Stimulated activated CD4-positive, alpha-beta T cell treated with anti-CD3 and anti-CD28 coated beads, Interleukin-15, amount 100 ng/mL, for 24 hours (primary cell): ENCODE measurements at places on chromosomes 5 and 9.

DNA sequence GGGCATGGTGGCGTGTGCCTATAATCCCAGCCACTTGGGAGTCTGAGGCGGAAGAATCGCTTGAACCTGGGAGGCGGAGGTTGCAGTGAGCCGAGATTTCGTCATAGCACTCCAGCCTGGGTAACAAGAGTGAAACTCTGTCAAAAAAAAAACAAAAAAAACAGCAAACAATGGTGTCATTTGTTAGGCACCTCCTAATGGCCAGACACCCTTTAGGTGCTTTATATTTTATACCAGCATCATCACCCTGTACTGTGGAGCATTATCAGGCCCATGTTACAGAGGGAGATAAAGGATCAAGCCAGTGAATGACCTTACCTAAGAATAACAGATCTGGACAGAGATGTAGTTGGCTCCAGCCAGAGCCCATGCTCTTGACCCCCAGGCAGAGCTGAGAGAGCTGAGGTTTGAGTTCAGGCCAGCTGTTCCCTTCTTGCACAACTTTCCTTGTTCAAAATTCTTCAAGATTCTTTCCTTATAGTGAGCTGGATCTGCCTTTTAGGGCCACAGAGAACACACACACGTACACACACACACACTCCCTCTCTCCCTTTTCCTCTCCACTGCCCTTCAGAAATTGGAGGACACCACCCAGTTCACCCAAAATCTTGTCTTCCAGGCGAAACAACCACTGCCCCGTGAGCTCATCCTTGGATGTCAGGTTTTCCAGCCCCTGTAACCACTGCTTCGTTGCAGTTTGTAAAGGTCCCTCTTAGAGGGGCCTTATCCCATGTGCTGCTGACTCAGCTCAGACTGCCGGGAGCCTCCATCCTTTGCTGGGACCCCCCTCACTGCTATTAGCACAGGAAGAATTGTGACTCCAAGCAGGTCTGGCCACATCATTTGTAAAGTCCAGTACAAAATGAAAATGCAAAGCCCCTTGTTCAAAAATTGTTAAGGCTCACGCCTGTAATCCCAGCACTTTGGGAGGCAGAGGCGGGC lies 10.4 kb upstream of the PTGES start:
- no peak for DNase-seq

GRCh38 chr5:67699560-67699959 lies 503.0 kb upstream of the CD180 start:
- DNase-seq, result no peak

GRCh38 chr9:13351778-13352386 lies 72.4 kb upstream of the MPDZ start:
- no peak for DNase-seq

- DNase-seq, result no peak
Observed at GRCh38 chr5:76608833-76609232, 14.4 kb downstream of the F2RL2 start.

GRCh38 chr9:132597073-132597775 lies 14.8 kb downstream of the BARHL1 start:
- DNase-seq, result no peak

DNA sequence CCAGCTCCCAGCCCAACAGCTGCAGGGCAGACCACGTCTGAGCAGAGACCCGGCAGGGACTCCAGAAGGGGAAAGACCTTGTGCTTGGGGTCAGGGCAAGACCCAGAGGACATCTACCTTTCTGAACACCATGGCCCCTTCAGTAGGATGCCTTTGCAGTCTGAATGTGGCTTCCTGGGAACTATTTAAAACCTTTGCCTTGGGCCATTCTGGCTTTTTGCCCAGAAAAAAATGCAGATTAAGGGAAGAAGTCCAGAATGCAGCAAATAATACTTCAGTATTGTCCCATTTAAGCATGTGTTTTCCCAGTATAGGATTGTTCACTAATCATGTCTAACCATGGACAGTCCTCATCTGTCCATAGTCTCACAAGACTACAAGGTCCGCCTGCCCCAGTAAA lies 67.5 kb upstream of the ERCC6L2 start:
- DNase-seq, result no peak

DNA sequence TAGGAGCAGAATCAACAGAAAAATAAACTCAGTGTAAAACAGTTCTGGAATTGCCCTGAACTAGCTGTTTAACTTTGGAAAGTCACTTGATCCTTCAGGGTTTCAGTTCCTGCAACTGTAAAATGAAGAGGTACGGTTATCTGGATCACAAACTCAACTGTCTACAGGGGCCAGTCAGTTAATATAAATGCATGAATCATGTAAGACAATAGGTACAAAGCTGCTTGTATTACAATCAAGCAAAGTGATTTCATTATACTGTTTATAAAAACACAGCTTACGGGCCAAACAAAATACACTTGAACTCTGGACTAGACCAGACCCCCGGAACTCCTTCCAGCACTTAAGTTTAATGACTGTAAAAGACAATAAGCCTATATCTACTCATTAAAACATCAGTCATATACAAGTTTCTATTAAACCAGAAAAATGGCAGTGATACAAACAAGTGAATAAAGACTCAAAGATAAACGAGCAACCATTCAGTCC lies 73.0 kb downstream of the MRPS27 start:
- DNase-seq, result no peak

DNA sequence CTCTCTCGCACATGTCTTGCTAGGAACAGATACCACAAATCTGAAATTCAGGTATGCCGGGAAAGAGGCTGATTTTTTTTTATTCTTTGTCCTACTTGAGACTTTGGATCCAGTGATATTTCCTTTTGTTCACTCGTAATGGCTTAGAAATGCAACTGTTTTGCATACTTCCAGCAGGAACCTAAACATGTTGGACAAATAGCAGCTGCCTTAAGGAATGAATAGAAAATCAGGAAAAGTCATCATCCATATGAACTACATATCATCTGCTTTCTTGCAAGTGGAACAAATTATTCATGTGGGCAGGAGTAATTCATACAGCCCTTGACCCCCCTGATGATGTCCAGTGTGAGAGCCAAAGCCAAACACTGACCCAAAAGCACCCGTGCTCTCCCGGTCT lies 17.4 kb downstream of the TTC39B start:
- DNase-seq, result no peak

GRCh38 chr9:126830827-126831226 lies 26.0 kb downstream of the ZBTB43 start:
- no peak for DNase-seq

- no peak for DNase-seq
Observed at GRCh38 chr9:137286975-137287383, 9.5 kb downstream of the TOR4A start.
